ENCODE measurements at places on chromosomes 3 and 15.

GRCh38 chr3:189685860-189686259 is 54.7 kb downstream of the TP63 start:
- no peak for DNase-seq

DNA sequence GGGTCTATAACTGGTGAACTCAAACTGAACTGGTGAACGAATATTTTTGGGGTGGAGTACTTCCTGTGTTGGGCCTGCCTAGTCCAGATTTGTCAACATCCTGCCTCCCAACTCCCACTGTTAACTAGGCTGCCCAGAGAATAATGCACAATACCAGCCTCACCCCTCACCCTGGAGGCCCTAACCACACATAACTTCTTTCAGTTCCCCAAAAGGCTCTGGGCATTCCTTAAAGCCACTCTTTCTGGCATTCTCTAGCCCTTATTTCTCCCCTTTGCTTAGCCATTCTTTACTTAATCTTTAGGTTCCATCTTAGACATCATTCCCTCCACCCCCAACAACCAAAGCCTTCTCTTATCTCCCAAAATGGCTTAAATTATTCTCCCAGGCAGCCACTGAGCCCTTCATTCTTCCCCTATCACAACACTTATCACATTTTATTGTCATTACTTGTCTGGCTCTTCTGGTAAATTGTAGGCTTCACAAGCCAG is 9.1 kb upstream of the SEC11A start:
- no peak for DNase-seq

DNA sequence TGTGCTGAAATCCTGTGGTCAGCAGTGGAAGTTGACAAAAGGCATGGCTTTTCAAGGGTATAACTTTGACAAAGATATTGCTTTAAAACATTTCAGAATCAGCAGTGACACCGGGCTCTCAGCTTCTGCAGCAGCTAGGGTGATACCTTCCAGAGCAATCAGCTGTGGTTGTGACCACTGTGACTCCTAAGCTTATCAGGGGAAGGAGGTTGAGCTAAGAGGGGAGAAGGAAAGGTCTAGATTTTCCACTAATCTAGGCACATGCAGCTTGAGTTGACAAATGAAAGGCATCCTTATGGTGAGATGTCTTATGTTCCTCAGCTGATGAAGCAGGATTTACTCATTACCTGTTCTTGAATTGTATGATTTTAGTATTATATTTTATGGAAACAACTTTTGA is 16.3 kb upstream of the LRRFIP2 start:
- no peak for DNase-seq

DNA sequence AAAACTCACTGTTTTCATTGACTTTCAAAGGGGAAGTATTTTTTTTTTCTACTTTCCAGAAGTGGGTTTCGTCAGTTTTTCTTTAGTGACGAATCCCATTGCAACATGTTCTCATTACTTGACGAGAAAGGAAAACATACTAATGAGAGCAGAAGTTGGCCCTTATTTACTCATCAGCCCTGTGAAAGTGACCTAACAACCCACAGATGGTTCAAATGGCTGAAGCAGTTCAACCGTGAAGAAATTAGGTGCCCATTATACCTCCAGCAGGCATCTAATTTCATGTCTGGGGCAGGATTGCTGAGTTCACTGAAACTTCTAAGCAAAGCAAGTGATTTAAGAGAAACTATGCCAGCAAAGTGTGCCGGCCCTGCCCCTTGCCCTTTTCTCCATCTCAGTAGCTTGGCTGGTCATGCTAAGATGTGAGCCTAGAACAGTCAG is 9.0 kb downstream of the AQP9 start:
- no peak for DNase-seq

DNA sequence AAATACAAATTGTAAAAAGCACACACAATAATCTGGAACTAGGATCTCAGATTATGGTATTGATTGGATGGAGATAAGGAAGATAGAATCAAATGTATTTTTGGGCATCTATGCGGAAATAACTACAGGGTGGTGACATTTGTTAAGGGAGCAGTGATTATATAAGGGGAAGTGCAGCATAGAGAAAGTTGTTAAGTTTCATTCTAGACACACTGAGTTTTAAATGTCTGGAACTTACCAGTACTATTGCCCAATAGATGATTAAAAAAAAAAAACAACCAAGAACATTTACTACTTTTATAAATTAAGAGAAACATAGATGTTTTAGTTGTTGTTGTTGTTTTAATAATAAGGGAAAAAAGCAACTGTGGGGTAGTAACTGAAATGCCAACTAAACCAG is 32.1 kb upstream of the C3orf38 start:
- no peak for DNase-seq

GRCh38 chr3:59754456-59755129 is 704.8 kb upstream of the CFAP20DC start:
- DNase-seq, result no peak

DNA sequence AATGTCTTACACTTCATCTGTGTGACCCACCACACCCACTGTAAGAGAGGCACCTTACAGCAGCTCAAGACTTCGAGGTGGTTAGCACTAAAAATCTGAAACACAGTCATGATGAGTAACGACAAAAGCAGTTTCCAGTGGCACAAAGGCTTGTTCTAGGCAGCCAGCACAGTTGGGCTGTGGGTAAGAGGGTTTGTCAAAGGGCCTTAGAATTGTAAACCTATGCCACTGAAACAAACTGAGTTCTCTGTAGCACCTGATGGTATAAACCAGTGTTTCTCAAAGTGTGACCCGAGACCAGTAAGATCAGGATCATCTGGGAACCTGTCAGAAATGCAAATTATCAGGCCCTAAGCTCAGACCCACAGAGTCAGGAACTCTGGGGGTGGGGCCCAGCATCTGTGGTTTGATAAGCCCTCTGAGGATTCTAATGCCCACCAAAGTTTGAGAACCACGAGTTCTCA is 36.5 kb downstream of the DAPK2 start:
- DNase-seq, result no peak

Measured in NCI-H82 (cell line).